ENCODE measurements at places on chromosomes 1 and 21.
A peak's percentile ranks its signal among the peaks of the same experiment; 100 is the strongest.

DNA sequence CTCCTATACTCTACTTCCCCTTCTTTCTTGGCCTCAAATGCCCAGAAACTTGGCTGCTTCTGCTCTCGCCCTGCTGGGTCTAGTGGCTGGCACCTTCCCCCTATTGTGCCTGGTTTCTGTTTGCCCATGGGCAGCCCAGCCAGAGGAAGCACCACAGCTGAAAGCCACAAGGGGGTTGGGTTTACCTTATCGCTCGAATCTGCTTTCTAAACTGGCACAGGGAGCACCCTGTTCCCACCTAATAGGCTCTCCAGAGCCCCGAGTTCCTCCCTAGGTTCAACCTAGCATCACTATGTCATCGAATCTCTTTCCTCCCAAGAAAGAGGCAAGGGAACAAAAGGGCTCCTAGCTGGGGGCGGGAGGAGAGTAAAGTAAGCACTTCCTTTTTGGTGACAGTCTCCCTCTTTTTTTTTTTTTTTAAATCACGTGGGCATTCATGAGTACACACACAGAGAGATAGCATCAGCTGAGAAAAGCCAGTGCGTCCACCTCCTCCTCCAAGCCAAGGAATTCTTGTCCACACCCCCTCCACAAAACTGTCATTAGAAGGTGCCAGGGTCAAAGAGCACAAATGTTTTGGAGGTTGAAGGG, 72.8 kb downstream of the PLEKHA6 start:
- DNase-seq = peak; percentile 92
- H3K27me3 ChIP-seq = no peaks in the 10 kb centered on the region
- H3K4me3 ChIP-seq = peak overlapping the region; percentile 59
- H3K27ac ChIP-seq = peak overlapping the region; percentile 79
- no peaks in the 10 kb centered on the region for H3K36me3 ChIP-seq

GRCh38 chr1:13699936-13700520, at the start of gene PRDM2:
Gene PRDM2, plus strand, starts transcription at chr1:13700188. Its CDS starts 15,418 bp downstream, at chr1:13715606.
- H3K27me3 ChIP-seq = no peaks in the 10 kb centered on the region
- H3K4me3 ChIP-seq = peak within 1 kb of the TSS; percentile 71
- peak; percentile 38 for DNase-seq
- H3K4me1 ChIP-seq = peaks cover 15% of the 10 kb centered on the region

- peaks cover 8% of the 10 kb centered on the region for H3K4me1 ChIP-seq
- DNase-seq = no peak
- no peak overlapping the region for H3K27ac ChIP-seq
- H3K36me3 ChIP-seq = no peaks in the 10 kb centered on the region
- 0 out of 2 replicates have a peak, but pooled peaks cover 3% of the 10 kb centered on the region for H3K27me3 ChIP-seq
Observed at GRCh38 chr1:41657679-41658295, 173.3 kb upstream of the EDN2 start.

DNA sequence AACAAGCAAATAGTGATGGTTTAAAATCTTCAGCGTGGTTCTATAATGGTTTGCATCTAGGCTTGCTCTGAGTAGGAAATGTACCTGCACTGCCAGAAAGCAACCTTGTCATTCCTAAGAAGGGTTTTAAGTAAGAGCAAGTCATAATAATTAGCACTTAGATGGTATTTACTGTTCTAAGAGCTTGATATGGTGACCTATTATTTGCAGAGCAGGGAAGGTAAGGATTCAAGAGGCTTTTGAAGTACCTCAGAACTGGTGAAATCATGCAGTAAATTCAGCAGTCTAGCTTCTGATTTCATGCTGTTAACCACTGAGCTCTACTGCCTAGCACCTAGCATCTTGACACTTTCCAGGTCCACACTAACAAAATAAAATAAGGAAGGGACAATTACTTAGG, 23.7 kb downstream of the ATP1A1 start:
- no peak overlapping the region for H3K4me3 ChIP-seq
- no peaks in the 10 kb centered on the region for H3K4me1 ChIP-seq
- H3K27ac ChIP-seq = no peak overlapping the region

- no peaks in the 10 kb centered on the region for H3K27me3 ChIP-seq
- no peaks in the 10 kb centered on the region for H3K4me1 ChIP-seq
- no peak overlapping the region for H3K4me3 ChIP-seq
- no peaks in the 10 kb centered on the region for H3K36me3 ChIP-seq
- H3K27ac ChIP-seq = no peak overlapping the region
Observed at GRCh38 chr1:39061951-39062350, 35.8 kb downstream of the NDUFS5 start.

- peak within 1 kb of the TSS; percentile 89 for H3K27ac ChIP-seq
- no peaks in the 10 kb centered on the region for H3K36me3 ChIP-seq
- H3K4me1 ChIP-seq = peaks cover 35% of the 10 kb centered on the region
- H3K4me3 ChIP-seq = peak within 1 kb of the TSS; percentile 77
- no peak for DNase-seq
Observed at GRCh38 chr1:231338270-231339128, at the start of gene SPRTN. Gene SPRTN, plus strand, starts transcription at chr1:231338293. Its CDS starts 91 bp downstream, at chr1:231338384.

DNA sequence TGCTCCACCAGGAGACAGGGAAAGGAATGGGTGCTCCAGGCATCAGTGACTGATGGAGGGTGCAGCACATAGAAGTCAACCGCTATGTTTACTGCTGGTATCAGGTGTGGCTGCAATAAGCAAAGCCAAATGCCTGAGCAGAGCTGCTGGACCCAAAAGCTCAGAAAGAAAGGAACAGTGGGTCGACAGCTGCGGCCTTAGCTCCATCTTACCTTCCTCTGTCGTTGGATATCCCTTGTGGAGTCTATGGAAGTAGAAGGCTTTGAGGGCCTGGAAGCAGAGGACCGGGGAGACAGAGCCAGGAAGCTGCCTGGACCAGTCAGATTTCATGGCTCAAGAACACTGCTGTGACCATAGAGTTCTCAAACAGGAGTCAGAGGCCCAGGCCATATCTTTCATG, 45.3 kb downstream of the RIMS3 start:
- H3K27ac ChIP-seq = no peak overlapping the region
- no peak overlapping the region for H3K4me3 ChIP-seq
- H3K4me1 ChIP-seq = no peaks in the 10 kb centered on the region
- no peaks in the 10 kb centered on the region for H3K36me3 ChIP-seq
- no peak for DNase-seq
- H3K27me3 ChIP-seq = no peaks in the 10 kb centered on the region

- no peak for DNase-seq
- H3K4me1 ChIP-seq = no peaks in the 10 kb centered on the region
- no peaks in the 10 kb centered on the region for H3K27me3 ChIP-seq
- no peak overlapping the region for H3K4me3 ChIP-seq
- no peak overlapping the region for H3K27ac ChIP-seq
Observed at GRCh38 chr1:219412772-219413171, 200.1 kb downstream of the ZC3H11B start.

- 0 out of 2 replicates have a peak, but pooled peaks cover 5% of the 10 kb centered on the region for H3K4me1 ChIP-seq
- H3K27me3 ChIP-seq = peaks cover 14% of the 10 kb centered on the region
- H3K36me3 ChIP-seq = no peaks in the 10 kb centered on the region
- H3K4me3 ChIP-seq = peak overlapping the region; percentile 29
- no peak overlapping the region for H3K27ac ChIP-seq
Observed at GRCh38 chr1:227946624-227947385, 927 bp downstream of the WNT9A start.

DNA sequence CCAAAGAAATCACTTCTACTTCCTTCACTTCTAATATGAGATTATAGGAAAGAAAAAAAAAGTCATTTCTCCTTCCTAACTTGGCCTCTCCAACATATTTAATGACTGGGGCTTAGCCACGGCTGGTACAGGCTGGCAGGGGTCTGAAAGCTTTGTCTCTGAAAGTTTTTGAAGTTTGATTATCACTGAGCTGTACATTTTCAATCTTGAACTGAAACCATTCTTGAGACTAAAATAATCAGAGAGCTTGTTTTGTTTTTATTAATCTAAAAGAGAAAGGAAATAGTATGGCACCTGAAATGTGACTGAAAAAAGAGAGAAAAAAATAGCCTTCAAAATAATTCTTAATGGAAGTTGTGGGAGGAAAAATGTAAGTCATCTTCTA, 3.8 kb upstream of the KRTAP19-8 start:
- H3K4me1 ChIP-seq = peaks cover 16% of the 10 kb centered on the region
- H3K4me3 ChIP-seq = no peak overlapping the region
- H3K27me3 ChIP-seq = no peaks in the 10 kb centered on the region
- no peak for DNase-seq

- no peak overlapping the region for H3K27ac ChIP-seq
- H3K4me1 ChIP-seq = no peaks in the 10 kb centered on the region
- peaks cover 85% of the 10 kb centered on the region for H3K27me3 ChIP-seq
- no peak overlapping the region for H3K4me3 ChIP-seq
Observed at GRCh38 chr1:2179283-2180013, 15.1 kb downstream of the FAAP20 start.

Data from MM.1S (cell line).